ENCODE measurements at places on chromosomes 13 and 19.

DNA sequence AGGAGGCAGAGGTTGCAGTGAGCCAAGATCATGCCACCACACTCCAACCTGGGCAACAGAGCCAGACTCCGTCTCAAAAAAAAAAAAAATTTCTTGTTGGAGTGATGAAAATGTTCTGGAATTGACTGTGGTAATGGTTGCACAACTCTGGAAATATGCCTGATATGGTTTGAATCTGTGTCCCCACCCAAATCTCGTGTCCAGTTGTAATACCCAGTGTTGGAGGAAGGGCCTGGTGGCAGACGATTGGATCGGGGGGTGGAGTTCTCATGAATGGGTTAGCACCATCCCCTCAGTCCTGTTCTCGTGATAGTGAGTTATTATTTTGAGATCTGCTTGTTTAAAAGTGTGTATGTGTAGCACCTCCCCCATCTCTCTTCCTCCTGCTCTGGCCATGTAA is 41.1 kb upstream of the MAP3K10 start:
- DNase-seq: no peak

DNA sequence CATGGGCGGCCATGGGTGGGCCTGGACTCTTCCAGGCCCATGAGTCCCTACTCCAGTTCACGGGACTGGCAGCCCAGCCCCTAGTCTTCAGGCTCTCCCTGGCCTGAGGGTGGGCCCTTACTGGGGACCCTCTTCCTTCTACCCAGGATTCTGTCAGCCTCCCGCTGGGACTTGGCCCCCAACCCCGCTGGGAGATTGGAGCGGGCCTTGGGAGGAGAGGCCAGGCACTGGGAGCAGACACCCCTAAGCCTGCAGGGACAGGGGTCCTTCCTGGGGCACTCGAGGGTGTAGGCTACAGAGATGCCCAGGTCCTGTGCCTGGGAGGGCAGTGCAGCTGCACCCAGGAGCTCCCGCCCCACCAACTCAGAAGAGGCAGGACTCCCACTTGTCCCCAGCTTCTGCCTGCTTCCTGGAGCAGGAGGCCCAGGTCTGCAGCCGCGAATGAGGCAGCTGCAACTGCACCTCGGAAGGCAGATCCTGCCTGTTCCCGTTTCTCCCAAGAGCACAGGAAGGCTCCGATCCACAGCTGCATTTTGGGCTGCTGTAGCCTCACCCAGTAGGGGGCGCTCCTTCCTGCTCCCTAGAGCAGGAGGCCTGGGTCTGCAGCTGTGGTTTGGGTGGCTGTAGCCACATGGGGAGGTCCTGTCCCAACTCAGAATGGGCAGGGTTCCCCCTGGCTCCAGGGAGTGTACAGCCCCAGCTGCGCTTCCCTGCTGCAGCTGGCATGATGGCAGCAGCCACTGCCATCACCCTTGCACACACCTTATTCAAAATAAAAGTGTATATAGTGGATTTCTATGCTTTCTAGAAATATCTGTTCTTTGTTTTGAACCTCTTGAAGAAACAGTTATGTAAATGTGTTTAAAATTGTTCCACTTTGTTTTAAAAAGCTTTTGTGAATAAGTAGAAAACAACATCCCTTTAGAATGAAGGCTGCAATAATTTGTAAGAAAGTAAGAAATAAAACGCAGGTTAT is 46.8 kb downstream of the TEX26 start:
- DNase-seq: peak; percentile 3

DNA sequence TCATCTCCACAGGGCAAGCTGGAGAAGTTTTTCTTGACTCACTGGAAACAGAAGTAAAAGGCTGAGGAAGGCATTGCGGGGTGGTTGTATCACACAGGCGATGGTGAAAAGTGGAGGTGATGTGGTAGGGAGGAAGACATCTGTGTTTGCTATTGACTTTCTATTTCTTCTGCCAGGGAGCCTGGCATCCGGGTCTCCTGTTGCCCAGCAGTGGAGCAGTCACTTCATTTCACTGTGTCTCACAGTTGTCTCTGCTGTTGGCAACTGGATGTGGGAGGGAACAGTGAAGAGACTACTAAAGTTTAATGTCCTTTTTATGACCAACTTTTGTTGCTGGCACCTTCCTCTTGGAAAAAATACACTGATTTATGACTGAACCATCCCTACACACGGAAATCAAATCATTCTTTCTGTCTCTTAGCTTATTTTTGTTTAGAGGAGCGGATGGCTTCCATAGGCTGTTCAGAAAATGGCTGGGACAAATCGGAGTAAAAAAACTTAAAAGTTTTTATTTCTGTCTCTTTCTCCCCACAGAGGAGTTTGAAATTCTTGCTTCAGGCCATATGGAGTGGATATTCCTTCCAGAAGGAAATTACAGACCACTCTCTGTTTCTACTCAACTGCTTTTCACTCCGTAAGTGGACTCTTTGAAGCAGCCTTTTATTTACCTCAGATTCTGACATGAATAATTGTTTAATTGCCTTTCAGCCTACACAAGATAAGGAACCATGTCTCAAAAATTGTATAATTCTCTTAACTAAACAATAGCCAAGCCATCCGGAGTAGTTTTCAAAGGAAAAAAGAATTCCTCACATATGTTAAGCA is 23.8 kb upstream of the MEDAG start:
- DNase-seq: no peak

- DNase-seq: no peak
Observed at GRCh38 chr13:101502618-101503017, 50.1 kb downstream of the ITGBL1 start.

- no peak for DNase-seq
Observed at GRCh38 chr19:19381007-19381926, 24.2 kb upstream of the GATAD2A start.

DNA sequence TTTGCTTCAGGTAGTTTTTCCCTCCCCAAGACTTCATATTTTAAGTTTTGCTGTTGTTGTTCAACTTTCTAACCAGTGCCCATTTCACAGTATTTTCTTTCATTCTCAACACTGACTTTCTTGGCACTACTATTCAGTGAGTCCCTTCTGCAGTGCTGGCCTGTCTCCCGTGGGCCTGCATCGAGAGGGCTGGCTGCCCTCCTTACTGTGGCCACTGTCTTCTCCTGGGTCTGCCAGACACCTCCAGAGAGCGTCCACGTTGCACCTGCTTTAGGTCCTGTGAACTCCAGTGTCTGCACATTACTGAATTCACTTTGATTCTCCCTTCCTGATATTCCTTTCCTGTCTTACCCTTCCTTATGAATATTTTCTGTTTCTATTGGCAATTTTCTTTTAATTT is 27.3 kb downstream of the COL4A1 start:
- DNase-seq: no peak

- no peak for DNase-seq
Observed at GRCh38 chr13:85543144-85543543, 256.1 kb downstream of the SLITRK6 start.

DNA sequence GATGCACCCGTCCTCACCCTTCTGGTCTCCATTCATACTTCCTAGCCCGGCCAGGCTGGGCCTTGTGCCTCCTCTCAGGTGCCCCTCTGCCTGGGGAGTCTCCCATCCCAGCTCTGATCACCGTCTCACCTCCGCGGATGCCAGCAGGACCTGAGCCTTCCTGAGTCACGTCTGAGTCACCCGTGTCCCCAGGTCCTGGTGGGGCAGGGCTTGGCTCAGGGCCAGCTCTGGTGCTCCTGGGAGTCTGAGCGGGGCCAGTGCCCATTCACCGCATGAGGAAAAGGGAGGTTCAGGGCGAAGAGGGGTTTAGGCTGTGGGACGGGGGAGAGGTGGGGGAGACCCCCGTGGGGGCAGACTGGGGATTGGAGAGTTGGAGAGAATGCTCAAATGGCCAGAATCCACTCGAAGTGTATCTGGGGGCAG is 593 bp downstream of the ATP8B3 start:
- no peak for DNase-seq

- no peak for DNase-seq
Observed at GRCh38 chr13:31020996-31021395, 88.5 kb downstream of the TEX26 start.

DNA sequence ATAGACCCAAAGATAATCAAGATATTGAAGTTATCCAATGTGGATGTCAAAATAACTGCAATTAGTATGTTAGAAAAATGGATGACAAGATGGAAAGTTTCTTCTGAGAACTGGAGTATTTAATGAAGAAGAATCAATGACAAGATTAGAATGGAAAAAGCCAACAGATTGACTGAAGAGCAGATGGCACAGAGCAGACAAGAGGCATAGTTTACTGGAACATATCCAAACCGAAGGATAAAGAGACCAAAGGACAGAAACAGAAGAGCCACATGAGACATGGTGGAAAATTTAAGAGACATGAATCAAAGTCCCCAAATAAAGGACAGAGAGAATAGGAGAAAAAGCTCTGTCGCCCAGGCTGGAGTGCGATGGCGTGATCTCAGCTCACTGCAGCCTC is 89.6 kb upstream of the RXFP2 start:
- no peak for DNase-seq

GRCh38 chr19:38545596-38545995 is 72.2 kb downstream of the MAP4K1 start:
- DNase-seq: no peak

- no peak for DNase-seq
Observed at GRCh38 chr19:1109032-1109551, 5.3 kb downstream of the GPX4 start.

DNA sequence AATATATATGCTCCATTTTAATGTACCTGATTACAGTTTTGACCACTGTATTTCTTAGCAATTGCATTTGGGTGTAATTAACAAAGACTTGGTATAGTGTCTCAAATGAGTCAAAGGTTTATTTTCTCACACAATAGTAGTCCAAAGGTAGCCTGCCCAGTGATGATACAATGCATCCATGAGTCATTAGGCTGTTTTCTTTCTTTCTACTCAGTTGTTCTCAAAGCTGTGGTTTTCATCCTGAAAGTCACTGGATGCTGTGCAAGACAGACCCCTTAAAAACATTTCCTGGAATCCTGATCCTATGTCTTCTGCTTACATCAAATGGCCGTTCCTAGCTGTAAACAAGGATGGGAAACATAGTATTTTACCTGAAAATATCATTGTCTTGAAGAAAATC is 651.2 kb upstream of the MIR17HG start:
- no peak for DNase-seq

DNA sequence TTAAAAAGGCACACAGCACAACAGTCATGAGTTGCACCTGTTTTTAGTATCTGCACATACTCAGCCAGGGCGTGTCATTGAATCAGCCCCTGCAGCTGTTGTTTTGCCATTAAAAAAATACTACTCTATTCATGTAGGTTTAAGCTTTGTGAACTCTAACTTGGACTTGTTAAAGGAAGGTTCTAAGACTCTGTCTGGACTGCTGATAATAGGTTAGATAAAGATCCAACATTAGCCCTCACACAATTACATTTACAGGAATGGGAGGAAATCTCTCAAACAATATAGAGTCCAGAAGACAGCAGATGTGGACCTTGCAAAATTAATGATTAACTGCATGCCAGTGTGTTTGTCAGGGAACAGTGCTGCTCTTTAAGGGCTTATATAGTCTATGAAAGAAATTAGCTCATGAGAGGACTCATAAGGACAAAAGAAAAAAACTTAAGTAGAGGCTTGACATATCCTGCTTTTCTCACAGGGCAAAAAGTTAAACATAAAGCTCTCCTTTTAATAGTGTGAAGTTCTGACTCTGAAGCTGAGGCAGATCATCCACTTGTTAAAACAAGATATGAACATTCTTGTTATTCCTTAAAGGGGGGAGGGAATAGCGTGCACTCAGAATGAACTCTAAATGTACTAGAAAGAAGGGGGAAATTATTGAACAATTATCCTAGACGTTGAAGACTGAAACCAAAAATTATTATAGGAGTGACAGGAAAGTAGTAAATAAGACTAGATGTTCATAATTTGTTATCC is 243.6 kb downstream of the NDFIP2 start:
- no peak for DNase-seq

GRCh38 chr13:57629821-57630235 is 1.7 kb upstream of the PCDH17 start:
- peak; percentile 11 for DNase-seq

GRCh38 chr19:16739546-16739945 is 19.9 kb downstream of the NWD1 start:
- no peak for DNase-seq

DNA sequence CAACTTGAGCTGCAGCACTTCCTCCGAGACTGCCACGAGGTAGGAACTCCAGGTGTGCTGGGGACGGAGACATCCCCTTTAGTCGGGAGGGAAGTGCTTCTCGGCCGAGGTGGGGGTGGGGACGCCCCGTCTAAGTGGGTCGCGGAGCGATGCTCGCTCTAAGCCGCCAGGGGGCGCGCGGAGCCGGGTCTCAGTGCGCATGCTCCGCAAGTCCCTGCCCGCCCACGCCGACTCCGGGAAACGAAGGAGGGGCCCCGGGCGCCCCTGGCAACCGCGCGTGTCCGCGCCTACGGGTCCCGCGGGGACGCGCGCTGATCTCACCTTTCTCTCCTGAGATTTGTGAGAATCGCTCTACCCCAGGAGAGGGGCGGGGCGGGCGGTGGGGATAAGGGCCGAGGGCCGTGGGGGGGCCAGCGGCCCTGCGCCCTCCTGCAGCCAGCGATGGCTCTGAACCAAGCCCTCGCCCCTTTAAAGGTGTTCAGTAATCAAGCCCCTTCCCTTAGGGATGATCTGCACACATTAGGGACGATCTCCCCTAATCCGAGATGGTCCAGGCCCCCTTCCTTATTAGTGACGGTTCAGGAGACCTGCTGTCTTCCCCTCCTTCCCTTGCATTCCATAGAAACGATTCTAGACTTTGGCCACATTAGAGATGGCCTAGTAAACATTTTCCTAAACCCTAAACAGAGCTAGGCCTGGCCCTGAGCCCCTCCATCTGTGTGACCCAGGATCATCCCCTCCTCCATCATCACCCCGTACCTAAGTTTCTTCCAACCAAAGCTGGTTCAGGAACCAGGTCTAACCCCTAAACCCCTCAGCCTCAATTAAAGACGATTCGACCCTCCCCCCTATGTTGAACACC is 47.3 kb upstream of the SHKBP1 start:
- DNase-seq: peak; percentile 24

DNA sequence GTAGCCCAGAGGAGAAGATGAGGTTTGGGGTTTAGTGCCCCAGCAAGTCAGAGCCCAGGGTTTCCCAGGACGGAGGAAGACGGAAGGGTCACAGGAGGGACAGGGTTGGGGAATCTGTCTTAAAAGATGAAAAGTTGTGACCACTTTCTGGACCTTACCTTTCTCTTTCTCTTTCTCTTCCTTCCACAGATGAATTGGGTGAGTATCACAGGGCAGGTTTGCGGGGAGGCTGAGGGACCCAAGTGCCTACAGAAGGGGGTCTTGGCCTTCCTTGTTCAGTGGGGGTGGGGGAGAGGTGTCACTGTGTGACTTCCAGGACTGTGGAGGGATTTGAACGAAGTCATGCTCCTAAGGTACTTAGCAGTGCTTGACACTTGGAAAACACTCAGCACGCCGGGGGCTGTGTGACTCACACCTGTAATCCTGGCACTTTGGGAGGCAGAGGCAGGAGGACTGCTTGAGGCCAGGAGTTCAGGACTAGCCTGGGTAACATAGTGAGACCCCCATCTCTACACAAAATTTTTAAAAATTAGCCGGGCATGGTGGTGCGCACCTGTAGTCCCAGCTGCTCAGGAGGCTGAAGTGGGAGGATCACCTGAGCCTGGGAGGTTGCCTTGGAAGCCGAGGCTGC is 8.5 kb downstream of the RELB start:
- no peak for DNase-seq

- no peak for DNase-seq
Observed at GRCh38 chr13:102569488-102569887, 27.3 kb upstream of the TPP2 start.

Measured in C1 segment of cervical spinal cord (tissue), 14 donors.